ENCODE measurements at places on chromosomes 7 and 10.

DNA sequence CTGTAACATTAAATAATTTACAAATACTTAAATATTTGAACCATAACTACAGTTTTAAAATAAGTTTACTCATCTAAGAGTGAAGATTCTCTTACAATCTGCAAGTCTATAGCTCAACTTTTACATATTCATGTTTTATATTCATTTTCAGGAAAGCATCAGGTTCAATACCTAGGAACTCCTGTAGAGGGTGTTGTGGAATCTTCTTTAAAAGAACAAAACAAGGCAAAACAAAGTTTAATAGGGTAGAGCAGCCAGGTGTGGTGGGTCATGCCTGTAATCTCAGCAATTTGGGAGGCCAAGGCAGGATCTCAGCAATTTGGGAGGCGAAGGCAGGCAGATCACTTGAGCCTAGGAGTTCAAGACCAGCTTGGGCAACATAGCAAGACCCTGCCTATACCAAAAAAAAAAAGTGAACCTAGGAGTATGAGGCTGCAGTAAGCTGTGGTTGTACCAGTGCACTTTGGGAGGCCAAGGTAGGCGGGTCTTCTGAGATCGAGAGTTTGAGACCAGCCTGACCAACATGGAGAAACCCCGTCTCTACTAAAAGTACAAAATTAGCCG, 45.1 kb downstream of the ST8SIA6 start:
- no peak for DNase-seq

GRCh38 chr7:150307129-150307528, 16.0 kb upstream of the LRRC61 start:
- no peak for DNase-seq

DNA sequence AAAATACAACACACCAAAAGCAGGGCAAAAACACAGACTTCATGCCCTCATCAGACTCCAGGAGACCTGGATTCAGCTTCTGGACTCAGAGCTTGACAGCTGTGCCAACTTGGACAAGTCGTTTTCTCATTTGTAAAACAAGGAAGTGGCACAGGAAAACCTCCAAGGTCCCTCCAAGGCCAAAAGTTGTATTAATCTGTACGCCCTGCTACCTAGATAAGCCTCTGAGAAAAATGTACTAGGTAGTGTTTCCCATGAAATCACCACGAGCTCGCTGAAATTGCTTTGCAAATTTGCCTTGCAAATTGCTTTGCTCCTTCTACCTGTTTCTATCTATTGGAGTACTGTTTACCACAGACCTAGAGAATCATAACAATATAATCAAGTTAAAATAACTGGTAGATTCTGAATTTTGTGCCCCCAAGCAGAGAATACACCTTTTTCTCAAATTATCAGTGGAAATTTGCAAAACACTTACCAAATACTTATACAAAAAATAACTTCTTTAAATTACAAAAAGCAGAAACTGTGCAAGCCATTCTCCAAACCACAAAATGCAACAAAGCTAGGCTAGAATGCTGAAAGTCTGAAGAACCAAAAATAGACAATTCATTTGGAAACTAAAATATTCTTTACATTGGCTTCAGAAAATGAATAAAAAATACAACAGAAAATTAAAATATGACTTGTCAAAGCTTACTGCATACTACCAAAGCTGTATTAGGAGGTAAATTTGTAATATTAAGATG, 158.1 kb upstream of the CHST15 start:
- no peak for DNase-seq

DNA sequence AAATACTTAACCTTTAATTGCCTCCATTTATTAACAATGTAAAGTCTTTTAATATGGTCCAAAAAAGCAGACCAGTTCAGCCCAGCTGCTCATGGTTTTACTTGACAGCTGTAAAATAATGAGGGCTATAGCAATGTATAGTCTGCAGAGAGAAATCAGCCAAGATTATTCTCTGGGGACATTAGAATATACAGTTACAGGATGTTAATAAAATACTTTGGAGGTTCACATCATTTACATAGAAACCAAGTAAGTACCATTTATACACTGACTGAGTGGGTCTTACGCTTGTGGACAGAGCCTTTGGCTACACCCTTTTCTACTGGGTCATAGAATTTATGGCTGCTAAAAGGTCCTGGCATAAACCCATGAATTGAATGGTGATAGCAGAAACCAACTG, 340.7 kb upstream of the CELF2 start:
- DNase-seq, result no peak

DNA sequence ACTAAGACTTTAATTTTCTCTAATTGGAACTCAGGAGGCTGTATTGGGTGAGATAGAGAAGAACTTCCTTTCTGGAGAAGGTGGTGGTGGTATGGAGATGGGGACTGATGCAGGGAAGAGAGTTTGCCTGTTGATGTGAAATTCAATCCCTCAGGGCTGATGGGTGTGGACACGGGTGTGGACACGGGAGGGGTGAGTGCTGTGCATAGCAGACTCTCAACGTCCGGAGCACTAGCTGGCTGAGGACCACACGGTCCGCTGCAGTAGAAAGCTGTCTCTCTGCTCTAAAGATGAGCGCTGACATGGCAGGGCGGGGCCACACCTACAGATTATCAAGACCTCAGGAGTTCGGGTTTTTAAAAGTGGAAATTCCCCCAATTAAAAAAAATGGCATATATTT, 148.5 kb upstream of the PITRM1 start:
- DNase-seq, result no peak

- no peak for DNase-seq
These were observed 60.1 kb upstream of the NFE2L3 start for GRCh38 chr7:26091933-26092332.

- DNase-seq, result no peak
These were observed 20.6 kb upstream of the PDCD4 start for GRCh38 chr10:110851020-110851612.

- no peak for DNase-seq
These were observed 236.4 kb downstream of the PRPF18 start for GRCh38 chr10:13823096-13823708.

DNA sequence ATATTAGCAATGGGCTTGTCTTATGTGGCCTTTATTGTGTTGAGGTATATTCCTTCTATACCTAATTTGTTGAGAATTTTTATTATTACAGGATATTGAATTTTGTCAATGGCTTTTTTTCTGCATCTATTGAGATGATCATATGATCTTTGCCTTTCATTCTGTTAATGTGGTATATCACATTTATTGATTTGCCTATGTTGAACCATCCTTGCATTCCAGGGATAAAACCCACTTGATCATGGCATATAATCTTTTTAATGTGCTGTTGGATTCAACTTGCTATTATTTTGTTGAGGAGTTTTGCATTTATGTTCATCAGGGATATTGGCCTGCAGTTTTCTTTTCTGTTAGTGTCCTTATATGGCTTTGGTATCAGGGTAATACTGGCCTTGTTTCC, 91.8 kb upstream of the KLF14 start:
- no peak for DNase-seq

GRCh38 chr7:81753392-81753791, 16.5 kb downstream of the HGF start:
- DNase-seq, result no peak

GRCh38 chr10:8633909-8634308, 579.4 kb downstream of the GATA3 start:
- DNase-seq, result no peak

DNA sequence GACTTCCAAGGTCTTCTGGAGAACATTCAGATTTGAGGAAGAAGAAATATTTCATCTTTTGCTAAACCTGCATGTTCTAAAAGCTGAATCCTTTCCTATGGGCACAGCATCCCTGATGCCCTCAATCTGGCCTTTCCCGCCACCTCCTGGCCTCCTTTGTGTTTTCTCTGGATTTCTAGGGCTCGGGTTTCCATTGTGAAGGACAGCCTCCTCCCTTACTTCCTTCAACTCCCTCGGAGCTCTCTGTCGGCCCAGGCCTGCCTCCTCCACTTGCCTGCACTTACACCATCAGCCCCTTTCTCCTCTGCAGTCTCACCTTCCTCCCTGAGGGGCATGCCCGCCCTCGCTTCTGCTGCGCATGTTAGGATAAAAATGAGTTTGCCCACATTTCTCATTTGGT, 75.4 kb downstream of the WIPF3 start:
- DNase-seq, result no peak

DNA sequence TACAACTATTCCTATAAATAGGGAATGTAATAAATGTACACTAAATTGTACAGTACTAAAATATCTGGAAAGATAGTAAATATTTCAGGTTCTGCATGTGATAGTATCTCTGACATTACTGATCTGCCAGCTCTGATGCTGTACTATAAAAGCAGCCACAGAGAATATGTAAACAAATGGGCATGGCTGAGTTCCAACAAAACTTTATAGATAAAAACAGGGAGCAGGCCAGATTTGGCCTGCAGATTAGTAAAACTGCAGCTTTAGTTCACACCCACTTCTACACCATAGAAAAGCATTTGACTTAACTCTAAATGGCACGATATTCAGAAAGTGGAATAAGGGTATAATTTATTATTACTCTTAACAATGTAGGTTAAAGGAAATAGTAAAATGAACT, 18.8 kb upstream of the TLL2 start:
- no peak for DNase-seq

DNA sequence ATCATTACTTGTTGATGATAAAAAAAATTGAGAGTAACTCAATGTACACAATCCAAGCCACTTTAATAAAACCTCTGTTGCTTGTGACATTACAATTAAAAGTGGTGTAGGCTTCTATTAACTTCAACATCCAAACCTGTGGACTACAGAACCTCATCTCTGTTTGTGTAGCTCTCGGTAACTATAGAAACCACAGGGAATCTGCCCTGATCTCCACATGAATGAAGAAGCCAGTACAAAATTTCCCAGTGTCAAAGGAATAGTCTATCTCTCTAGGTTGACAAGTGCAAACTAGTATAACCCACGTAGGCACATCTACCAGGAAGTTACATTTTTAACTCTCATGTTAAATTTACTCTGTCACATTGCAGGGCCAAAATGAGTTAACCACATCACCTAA, 204.3 kb downstream of the CHCHD3 start:
- no peak for DNase-seq

GRCh38 chr10:129455625-129456024, 11.4 kb upstream of the MGMT start:
- no peak for DNase-seq

GRCh38 chr7:146655928-146656797, 539.6 kb downstream of the CNTNAP2 start:
- no peak for DNase-seq

- no peak for DNase-seq
These were observed 154.5 kb downstream of the PLXDC2 start for GRCh38 chr10:19970717-19971116.

GRCh38 chr7:77413128-77413527, 3.0 kb downstream of the GSAP start:
- DNase-seq, result no peak

DNA sequence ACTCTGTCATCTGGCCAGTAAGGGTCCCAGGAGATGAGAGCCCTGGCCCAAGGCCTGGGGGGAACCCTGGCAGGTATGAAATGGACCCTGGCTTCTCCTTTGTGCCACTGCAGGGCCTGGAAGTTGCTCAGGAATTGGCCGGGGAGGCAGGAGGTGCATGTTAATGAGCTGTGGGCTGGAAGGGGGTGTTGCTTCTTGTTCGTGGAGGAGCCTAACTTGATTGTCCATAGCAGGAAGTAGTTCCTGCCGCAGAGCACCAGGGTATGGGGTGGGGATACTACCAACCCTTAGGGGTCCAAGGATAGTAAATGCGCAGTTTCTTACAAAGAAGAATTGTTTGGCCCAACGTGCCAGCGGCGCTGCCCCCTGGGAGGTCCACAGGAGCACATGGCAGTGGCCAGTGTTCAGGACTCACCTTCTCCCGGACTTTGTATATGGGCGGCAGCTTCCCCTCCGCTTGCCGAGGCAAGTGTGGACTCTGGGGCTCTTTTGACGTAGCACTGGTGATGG, 21.5 kb downstream of the TEX36 start:
- no peak for DNase-seq

GRCh38 chr10:75013007-75013406, 98.4 kb upstream of the SAMD8 start:
- DNase-seq, result no peak

GRCh38 chr10:119090968-119091367, 10.4 kb upstream of the EIF3A start:
- DNase-seq, result no peak

DNA sequence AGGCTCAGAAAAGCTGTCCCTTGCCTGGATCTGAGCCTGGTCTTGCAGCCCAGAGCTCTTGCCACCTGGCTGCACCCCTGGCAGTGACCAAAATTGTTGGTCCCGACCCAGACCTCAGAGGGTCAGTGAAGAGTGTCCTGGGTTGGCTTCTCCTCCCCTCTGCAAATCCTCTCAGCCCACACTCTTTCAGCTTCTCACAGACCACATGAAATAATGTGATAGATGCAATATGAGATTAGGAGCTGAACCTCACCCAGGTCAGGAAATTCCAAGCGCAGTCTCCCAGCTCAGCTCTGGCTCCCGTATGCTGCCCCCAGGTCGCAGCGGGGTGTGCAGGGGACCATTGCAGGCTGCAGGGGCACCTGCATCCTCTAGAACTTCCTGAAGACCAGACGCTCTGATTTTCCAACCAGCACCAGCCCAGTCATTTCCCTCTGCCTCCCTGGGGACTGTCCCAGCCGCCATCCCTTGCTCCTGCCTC, 19.6 kb upstream of the RET start:
- DNase-seq, result no peak

DNA sequence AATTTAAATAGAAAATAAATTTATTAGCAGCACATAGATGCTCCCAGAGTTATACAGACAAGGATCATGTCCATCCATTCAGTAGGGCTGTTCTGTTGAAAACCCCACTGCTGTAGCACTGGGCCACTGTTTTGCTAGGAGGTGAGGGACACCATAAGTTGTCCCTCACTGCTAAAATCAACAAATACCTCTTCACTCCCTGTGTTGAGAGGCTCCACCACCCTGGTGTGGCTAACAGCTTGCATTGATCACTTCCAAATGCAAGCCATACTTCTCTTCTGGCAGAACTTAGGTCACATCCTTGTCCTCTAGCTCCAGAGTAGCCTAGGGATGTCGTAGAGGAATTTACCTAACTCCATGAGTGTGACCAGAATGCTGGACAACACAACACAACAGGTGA, 55.4 kb downstream of the MDFIC start:
- DNase-seq, result no peak

DNA sequence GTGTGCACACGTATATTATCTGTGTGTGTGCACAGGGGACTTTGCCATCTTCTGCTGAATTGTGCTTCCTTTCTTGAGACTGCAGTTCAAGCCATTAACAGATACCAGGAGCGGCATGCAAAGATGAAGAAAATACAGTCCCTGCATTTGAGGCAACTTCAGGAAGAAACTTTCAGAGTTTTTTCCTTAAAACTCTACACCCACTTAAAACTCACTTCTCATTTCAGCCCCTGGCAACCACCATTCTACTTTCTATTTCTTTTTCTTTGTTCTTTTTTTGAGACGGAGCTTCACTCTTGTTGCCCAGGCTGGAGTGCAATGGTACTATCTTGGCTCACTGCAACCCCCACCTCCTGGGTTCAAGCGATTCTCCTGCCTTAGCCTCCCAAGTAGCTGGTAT, 448.9 kb upstream of the ZMIZ1 start:
- DNase-seq, result no peak
